ENCODE measurements at places on chromosomes 12 and 14.

DNA sequence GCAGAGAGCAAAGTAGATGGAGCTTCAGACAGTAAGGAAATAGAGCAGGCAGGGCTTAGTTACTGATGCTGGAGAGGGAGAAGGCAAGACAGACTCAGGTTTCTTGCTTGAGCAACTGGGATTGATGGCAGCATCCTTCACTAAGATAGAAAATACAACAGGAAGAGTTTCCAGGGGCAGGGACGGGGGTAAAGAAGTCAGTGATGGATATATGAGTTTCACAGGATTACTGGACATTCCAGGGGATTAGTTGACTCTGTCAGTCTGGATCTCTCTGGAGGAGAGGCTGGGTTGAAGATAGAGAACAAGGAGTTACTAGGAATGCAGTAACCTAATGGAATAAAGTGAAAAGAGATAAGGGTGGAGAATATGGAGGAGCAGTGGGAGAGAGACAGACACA lies 74.5 kb upstream of the ATF1 start:
- no peak for DNase-seq

- DNase-seq: no peak
Measured at GRCh38 chr12:5430641-5431603, 986 bp upstream of the NTF3 start.

DNA sequence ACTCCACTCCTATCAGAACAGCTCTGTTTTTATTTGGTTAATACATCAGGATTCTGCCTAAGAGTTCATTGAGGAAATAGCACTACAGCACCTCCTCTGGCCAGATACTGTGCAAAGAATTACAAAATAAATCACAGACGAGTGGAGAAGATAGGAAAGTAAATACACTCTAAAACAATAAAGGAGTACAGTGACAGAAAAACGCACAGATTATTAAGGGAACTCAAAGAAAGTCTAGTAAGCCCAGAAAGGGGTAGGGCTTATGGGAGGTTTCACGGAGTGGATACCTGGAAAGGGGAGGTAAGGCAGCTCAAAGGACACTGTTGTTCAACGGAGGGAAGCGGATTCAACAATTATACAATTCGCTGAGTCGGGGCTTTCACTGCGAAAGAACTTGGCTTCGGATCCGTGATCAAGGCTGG lies 5.5 kb downstream of the OR10AD1 start:
- no peak for DNase-seq

- no peak for DNase-seq
Measured at GRCh38 chr14:42606839-42607238, 1000.2 kb downstream of the LRFN5 start.

DNA sequence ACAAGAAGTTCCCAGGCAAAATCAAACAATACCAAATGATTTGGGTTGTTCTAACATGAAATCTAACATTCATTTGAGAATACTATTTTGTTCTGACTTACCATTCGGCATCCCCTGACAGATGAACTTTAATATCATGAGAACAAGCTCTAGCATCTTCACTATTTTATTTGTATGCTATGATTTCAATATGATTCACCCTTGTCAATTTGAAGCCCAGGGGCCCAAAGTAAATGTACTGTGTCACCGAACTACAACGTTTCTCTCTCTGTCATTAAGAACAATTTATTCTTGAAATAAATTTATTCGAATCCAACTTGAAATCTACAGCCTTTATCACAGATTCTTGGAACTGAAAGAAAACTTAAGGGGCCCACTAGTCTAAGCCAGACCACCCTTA lies 146.2 kb upstream of the RASSF8 start:
- DNase-seq: no peak

- no peak for DNase-seq
Measured at GRCh38 chr12:107660235-107660634, 25.4 kb upstream of the PWP1 start.

DNA sequence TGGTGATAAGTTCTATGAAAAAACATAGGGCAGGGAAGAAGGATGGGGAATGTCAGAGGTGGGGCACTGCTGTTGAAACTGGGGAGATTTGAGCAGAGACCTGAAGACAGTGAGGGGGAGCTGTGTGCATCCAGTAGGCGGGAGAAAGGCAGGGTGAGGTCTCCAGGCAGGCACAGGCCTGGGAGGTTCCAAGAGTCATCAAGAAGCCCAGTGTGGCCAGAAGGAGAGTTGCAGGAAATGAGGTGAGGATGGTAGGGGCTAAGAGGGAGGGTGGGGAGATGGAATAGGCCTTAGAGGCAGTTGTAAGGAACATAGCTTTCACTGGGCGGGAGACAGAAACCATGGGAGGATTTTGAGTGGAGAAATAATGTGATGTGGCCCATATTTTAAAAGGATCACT lies 341.8 kb downstream of the GLT1D1 start:
- no peak for DNase-seq

DNA sequence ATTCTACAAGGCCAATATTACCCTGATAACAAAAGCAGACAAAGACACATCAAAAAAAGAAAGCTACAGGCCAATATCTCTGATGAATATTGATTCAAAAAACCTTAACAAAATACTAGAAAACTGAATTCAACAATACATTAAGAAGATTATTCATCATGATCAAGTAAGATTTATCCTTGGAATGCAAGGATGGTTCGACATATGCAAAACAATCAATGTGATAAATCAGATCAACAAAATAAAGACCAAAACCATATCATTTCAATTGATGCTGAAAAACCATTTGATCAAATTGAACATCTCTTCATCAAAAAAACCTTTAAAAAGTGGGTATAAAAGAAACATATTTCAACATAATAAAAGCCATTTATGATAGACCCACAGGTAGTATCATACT lies 117.3 kb downstream of the CPNE8 start:
- no peak for DNase-seq

DNA sequence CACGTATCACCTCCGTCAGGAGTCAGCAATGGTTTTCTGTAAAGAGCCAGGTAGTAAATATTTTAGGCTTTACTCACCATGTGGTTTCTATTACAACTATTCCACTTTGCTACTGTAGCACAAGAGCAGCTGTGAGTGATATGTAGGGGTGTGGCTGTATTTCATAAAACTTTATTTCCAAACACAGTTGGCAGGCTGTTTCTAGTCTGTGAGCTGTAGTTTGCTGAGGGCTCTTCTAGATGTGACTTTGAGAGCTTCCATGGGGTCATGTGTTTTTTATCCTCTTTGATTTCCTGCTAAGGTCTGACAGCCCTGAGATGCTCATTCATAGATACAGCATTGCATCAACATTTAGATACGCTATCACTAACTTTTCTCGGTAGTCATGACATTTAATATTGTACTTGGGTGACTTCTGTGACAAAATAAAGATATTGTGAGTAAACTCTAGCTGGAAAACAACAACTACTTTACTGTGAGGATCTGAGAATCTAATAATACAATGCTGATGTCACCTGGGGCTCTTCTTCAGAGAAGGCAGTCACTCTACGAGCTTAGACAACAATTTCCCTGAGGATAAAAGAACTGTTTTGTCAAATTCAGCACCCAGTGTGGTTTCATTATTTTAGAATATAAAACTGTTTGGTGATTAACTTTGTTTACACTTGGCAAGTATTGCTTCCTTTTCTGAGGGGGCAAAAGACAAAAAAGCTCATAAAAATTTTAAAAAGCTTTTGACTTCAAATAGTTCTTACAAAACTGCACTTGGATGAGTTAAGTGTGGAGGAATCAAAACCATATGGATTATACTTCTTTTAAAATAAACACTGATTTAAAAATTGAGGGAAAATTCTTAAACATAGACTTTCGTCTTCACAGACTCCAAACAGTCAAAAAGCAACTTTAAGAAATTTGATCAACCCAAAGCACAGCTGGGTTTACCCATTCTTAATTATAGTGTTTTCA lies 231.2 kb upstream of the DCN start:
- no peak for DNase-seq

DNA sequence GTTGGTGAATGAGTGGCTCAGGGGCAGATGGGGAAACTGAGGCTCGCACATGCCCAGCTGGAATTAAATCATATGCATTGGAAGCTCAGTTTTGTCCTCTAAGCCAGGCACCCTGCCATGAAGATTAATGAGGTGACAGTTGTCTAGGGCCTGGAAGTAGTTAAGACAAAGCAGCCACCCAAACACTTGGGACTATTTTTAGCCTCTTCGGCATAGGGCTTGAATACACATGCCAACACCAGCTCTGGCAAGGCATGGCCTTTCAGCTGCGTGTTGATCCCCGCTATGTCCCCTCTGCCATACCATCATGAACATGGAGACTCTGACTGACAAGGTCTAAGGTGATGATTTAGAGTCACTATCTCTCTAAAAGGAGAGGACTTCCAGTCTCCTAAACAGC lies 250.2 kb downstream of the KSR2 start:
- no peak for DNase-seq

DNA sequence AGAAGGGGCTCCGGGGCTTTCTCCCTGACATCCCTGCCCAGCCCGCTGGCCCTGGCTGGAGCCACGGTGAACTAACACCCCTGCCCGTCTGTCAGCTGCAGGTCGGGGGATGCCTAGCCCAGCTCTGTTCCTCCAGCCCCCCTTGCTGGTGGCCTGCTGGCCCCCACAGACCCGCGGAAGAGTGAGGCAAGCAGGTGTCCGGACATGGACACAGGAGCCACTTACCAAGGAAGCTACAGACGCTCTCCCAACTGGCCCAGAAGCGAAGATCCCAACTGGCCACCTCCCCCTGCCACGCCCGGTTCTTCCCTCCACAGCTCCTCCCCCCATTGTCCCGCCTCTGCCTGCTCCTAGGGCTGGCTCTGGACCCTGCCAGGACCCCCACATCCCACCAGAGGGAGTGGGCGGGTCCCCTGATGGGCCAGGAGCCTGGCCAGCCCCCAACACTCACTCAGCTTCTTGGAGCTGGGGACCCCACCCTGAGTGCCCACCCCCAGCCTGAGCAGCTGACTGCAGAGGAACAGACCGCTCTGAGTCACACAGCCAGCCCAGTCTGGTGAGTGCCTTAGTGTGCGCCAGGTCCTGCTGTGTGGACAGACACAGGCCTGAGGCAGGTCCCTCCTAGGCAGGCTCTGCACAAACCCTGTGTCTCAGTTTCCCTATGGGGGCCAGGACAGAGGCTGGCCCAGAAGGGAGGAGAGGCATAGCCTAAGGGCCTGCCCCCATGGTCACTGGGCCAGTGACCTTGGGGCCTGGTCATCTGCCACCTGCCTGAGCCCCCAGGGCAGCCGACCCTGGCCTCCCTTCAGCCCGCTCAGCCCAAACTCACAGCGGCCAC lies 7.7 kb downstream of the AHNAK2 start:
- no peak for DNase-seq
